Stimulated activated CD4-positive, alpha-beta T cell treated with anti-CD3 and anti-CD28 coated beads, Interleukin-1b, Interleukin-23, amount 100 ng/mL, for 1 hour (primary cell): ENCODE measurements at places on chromosomes 12 and 14.

GRCh38 chr12:119283310-119283709 lies 51.2 kb upstream of the CCDC60 start:
- no peak for DNase-seq

DNA sequence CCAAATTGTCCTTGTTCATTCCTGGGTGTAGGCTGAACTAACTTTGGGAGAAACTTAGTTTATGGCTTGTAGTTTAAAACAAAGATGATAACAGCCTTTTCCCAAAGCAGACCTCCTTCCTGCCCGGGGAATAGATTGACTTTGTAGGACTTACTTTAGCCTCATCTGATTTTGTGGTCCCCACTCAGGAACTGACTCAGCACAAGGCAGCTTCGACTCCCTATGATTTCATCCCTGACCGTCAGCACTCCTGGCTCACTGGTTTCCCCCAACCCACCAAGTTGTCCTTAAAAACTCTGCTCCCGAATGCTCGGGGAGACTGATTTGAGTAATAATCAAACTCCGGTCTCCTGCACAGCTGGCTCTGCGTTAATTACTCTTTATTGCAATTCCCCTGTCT lies 40.1 kb upstream of the DDHD1 start:
- no peak for DNase-seq

DNA sequence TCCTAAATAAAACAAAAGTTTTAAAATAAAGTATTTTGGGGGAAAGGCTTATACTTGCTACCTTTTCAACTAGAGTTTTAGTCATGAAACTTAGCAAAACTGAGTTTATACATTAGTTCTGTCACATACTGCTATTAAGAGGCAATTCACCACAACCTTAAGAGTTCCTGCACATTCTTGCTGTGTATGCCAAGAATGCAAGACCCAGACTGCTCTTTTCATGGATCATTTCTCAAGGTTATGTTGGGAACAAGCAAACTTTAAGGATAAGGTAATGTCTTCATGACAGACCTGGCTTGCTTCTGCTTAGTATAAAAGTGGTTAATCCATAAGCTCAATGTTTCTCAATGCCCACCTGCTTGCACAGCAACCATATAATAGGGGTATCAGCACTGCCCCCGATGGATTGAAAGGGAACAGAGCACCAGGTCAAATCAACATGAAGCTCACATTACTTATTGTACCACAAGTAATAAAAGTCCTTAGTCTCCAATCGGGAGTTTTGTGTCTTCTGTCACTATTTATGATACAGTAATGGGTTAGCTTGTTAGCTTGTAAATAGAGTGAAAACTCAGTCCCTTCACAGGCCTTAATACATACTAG lies 67.6 kb downstream of the KIF21A start:
- DNase-seq: no peak

GRCh38 chr14:20811986-20812975 lies 9.6 kb upstream of the RNASE1 start:
- DNase-seq: no peak

DNA sequence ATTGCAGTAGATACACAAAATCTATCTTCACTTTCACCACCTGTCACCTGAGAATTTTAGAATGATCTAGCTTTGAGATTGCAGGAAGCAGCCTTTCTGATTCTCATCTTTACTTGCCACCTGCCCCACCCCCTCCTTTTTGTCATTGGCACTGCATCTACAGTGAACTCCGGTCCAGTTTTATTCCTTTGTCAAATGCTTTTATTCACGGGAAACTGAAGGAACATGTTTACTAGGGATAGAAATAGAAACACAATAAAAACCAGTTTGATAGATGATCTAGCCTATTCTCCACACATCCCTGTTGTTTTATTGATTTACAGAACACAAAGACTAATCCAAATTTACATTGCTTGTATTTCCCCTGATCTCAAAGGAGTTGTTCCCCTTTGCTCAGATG lies 471.7 kb upstream of the STXBP6 start:
- DNase-seq: no peak

DNA sequence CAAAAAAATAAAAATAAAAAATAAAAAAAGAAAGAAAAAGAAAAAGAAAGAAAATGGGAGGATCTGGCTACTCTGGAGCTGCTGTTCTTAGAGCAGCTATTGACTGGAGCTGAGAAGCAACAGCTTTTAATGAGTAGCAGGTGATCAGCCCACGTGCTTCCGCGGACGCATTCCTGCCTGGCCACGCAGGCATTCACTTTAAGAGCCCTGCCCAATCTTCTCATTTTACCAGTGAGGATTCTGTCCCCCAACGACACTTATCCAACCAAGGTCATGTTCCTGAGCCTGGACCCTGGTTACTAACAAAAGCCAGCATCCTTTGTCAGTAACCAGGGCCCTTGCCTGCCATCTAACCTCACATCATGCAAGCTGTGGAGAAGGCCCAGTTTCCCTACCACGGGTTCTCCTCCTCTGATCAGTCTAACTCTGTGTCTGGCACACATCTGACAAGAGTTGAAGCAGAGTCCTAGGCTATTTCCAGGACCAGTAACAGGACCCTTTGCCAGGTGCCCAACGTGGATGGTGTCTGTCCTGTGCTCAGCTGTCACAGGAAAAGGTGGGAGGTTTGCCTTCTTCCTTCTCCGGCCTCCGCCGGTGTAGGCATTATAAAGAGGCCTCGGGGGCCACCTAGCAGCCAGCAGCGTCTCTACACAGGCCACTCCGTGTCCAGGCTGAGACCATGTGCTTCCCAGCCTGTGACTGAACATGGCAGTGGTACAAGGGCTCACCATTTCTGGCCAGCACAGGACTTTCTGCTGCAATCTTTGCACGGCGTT lies 60.9 kb upstream of the GPATCH2L start:
- DNase-seq: no peak
